ENCODE measurements at places on chromosomes 13 and 19.

DNA sequence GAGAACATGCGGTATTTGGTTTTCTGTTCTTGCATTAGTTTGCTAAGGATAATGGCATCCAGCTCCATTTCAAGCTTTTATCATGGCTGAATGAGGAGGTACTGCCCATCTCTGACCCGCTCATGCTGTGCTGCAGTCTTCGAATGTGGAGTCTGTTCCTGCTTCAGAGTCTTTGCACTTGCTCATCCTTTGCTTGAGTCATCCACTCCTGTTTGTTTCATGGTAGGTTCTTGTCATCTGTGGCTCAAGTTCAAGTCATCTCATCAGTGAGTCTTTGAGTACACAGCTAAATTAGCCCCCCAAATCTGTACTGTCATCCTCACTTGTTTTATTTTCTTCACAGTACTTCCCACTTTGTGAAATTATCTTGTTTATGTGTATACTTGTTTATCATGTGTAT is 5.4 kb downstream of the UCHL3 start:
- DNase-seq = no peak

- no peak for DNase-seq
Measured at GRCh38 chr19:38971672-38972071, 3.9 kb downstream of the FBXO17 start.

GRCh38 chr19:31175564-31176348 is 173.5 kb downstream of the TSHZ3 start:
- no peak for DNase-seq

DNA sequence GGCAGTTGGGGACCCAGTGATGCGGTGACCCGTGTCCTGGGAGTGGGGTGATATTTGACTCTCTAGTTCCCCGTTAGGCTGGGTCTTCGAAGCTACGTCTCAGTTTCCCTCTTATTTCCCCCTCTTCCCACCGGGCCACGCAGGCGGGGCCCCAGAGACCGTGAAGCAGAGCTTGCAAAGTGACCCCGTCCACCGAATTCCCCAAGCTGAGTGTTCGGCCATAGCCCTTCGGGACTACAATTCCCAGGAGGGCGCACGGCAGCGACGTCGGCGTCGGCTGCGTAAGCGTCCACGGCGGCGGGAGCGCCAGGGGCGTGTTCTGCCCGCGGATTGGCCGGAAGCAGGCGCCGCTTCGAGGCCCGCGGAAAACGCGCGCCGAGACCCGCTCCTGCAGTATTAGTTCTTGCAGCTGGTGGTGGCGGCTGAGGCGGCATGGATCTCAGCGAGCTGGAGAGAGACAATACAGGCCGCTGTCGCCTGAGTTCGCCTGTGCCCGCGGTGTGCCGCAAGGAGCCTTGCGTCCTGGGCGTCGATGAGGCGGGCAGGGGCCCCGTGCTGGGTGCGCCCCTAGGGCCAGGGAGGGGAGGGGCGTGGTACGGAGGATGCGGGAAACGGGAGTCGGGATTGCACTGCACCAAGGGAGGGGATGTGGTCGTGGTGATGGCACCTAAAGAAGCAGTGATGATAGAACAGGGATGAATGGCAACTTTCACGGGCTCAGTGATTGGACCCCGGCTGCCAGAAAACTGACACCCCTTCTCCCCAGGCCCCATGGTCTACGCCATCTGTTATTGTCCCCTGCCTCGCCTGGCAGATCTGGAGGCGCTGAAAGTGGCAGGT is at the start of gene RNASEH2A:
Gene RNASEH2A (plus strand): TSS at position 343 of the 840 bp plus-strand sequence. CDS start 90 bp downstream, at position 433.
- peak; percentile 78 for DNase-seq

GRCh38 chr13:97248243-97248642 is 26.1 kb downstream of the MBNL2 start:
- no peak for DNase-seq

DNA sequence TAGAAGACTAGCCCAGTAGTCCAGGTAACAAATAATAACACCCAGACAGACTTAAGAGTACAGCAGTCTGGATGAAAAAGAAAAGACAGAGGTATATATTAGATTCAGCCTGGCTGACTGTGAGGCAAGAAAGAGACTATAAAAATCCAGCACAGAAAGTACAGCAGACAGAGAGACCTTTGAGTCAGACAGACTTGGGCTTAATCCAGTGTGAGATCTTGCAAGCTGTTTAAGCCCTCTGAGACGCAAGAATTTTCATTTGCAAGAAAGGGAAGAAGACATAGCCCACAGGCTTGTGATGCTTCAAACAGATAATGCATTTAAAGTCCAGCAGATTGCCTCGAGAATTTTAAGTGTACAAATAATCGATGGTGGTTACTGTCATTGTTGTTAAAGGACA is 471.4 kb downstream of the LIG4 start:
- no peak for DNase-seq

DNA sequence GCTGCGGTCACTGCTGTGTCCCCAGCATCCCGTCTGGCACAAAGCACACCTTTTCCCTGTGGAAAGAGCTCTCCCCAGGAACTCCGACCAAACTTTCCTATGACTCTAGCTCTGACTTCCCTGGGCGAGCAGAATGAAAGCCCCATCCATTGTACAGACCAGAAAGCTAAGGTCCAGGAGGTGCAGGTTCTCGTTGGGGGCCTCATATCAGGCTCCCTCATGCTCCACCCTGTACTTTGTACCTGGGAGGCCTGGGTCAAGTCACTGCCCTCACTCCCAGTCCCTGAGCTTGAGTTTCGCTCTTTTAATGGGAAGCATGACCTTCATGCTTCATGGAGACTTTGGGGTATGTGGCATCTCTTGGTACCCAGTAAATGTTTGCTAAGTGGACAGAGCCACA is 18.4 kb downstream of the CYTH2 start:
- no peak for DNase-seq

DNA sequence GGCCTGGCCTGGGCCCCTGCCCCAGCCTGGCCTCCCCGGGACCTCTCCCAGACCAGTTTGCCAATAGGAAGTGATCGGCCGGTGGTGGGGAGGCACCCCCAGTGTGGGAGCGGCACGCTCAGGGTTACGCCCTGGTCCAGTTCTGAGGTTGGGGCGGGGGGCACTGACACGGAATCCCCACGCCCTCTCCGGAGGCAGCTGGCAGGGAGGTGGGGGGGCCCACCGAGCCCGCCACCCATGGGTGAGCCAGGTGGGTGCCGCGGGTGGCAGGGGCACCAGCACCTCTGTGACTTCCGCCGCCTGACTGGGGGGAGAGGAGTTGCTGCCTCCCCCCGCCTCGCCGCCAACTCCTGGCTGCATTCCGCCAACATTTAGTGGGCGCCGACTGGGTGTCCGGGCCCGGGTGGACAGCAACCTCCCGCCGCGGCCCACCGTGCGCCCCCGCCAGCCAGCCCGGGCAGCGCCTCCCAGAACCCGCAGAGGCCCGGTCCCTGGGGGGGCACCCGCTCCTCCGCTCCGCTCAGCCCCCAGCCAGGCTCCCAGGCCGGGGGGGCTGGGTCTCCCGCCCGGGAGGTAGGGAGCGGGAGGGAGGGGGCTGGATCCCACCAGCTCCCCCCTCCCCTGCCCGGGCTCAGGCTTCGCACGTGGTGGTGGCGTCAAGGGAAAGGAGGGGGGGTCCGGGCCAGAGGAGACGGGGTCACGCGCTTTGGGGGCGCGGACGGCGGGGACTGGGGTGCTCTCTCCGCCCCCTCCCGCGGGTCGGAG is 2.0 kb downstream of the ZBTB7A start:
- no peak for DNase-seq

GRCh38 chr19:18846862-18847548 is 15.2 kb downstream of the UPF1 start:
- DNase-seq = peak; percentile 50

- no peak for DNase-seq
Measured at GRCh38 chr13:112744168-112745021, 54.6 kb downstream of the ATP11A start.

DNA sequence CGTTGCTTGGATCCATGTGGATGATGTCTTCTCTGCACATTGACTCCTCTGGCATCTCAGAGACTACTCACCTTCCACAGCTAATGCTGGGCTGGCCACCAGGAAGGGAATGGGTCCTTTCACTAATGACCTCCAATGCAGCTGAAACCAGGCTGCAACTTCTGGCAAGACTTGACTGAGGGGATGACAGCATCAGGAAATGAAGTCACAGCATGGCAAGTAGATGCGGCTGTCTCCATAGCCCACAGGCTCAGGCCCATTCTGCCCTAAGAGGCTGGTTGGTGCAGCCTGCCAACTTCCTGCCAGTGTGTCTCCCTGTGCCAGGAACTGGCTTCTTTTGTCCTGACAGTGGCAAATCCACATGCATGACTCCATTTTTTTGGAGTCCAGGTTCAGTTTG is 467.3 kb downstream of the TSHZ3 start:
- no peak for DNase-seq

- DNase-seq = peak; percentile 59
Measured at GRCh38 chr19:43664018-43664417, 6.0 kb downstream of the PLAUR start.

DNA sequence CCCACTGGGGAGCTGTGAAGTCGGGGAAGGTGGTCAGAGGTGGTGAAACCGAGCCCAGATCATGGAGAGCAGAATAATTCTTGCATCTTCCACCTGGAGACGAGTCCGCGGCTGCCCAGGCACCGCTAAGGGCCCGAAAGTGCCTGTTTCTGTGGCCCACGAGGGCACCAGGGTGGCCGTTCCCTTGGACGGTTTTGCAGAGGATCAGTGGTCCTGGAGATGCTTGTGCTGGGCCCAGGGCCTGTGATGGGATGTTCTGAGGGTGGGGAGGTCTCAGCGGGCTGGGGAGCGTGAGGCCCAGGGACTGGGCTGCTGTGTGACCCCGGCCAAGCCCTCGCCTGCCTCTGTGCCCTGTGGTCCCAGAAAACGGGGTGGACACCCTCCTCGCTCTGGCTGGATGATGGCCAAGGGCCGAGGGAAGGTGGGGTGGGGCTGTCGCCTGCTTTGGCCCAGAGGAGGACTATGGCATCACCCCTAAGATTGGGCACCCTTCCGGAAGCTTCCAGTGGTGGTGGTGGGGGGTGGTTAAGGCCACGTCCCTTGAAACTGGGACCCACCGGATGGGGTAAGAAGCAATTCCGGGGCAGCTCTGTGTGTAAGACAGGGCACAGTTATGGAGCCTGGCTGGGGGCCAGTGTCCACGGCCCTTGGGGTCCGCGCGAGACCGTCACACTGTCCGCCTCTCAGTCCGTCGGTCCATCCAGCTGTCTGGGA is 51.3 kb upstream of the NFIC start:
- no peak for DNase-seq

- DNase-seq = peak; percentile 33
Measured at GRCh38 chr19:4089400-4089908, 22.8 kb upstream of the ZBTB7A start.

- no peak for DNase-seq
Measured at GRCh38 chr13:65149687-65150086, 2080.4 kb downstream of the PCDH9 start.

DNA sequence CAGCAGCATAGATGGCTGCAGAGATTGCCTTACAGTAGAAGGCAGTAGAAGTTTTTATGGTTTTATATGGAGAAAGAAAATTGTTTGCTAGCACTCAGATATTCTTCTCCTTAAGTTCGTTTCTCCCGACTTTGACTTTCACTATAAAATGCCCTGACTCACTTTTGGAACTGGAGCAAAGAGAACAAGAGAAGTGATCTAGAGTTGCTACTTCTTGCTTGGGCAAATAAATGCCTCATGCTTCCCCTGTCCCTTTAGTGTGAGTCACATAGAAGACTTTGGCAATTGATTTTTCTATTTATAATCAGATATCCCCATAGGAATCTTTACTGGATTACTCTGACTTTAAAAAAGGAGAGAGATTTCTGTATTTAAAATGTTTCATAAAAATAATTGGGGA is 46.9 kb downstream of the ITGBL1 start:
- DNase-seq = no peak

GRCh38 chr19:46392252-46392801 is 21.0 kb downstream of the CCDC8 start:
- DNase-seq = no peak

GRCh38 chr13:109859216-109859835 is 72.9 kb upstream of the IRS2 start:
- no peak for DNase-seq

- no peak for DNase-seq
Measured at GRCh38 chr13:21691500-21691899, 20.6 kb downstream of the FGF9 start.
